ENCODE measurements at places on chromosomes 7 and 10.

DNA sequence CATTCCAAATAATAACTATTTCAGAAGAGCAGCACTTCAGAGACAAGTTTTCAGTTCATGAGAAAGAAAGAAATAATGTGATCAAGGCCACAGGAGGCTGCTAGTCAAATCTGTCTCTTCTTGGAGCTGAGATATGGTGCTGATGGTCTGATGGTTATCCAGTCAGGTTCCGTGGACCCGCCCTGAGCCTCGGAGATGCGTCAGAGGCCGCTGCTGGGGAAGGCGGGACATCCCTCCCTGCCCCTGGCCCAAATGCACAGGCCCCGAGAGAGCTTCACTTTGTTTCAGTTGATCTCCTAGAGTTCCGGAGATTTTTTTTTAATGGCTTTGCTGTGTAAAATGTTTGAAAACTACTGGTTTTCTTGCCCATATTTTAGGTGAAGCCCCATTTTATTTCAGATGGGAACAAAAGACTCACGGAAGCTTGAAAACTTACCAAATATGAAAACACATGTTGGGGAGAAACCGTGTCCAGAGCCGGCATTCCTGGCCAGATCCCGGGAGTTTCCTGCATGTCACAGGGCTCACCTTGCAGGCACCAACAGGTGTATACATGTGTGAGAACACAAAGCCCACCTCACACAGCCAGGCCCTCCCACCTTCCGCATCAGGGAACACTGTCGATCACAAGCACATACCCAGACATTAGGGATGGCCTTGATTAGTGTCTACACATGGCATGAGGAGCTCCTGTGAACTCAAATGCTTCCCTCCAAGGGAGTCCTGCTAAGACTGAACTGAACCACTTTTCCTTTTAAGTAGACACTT is 499.0 kb downstream of the TCERG1L start:
- no peak for DNase-seq

DNA sequence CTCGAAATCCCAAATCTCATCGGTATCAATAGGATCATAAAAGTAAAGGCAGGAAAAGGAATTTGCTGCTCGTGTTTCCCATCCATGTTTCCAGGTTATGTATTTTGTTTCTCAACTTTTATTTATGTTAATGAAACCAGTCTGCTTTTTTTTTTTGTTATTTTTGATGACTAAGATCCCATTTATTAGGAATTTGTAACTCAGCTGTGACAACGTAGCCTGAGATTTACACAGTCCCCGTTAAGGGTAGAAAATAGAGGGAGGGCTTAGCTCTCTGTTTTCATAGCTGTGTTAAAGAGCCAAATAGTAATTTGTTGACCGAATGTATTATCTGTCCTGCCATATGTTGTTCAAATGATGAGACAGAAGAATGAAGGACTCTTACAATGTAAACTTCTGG is 164.0 kb downstream of the MGMT start:
- no peak for DNase-seq

DNA sequence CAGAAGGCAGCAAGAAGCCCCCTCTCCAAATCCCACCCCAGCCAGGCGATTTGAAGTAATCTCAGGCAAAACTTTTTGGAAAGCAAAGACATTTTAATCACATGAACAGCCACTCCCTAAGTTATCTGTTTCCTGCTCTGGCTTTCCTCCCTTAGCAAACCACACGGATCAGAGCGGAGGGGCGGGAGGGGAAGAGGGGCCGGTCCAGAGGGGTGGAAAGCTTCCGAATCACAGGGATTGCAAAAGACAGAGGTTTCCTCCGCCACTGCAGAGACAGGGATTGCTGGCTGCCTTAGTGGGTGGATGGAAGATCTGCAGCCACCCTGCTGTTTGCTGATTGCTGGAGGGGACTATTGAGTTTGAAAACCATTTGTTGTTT is 41.2 kb downstream of the ZCCHC24 start:
- no peak for DNase-seq

DNA sequence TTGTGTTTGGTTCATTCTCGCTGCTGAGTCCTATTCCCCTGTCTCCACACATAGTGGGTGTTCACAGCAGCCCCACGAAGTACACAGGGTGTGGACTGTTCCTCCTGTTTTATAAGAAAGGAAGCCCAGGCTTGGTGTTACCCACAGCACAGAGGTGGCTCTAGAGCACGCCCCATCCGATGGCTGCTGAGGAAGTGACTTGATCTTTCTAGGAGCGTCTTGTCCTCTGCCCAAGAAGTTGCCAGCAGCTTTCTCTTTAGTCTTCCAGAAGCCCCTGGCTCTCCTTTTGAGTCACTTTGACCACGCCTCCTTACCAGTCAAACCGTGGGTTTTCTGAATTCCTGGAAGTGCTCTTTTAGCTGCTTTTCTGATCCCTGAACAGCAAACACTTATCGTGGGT is 94.0 kb downstream of the GRK5 start:
- DNase-seq = no peak

GRCh38 chr10:113096128-113096996 is 146.3 kb downstream of the TCF7L2 start:
- DNase-seq = no peak

All from epithelial cell of prostate (primary cell).